SW 1271 (cell line): ENCODE measurements at places on chromosomes 3 and 15.

GRCh38 chr3:142850395-142851023 lies 38.4 kb downstream of the PCOLCE2 start:
- no peak for DNase-seq

DNA sequence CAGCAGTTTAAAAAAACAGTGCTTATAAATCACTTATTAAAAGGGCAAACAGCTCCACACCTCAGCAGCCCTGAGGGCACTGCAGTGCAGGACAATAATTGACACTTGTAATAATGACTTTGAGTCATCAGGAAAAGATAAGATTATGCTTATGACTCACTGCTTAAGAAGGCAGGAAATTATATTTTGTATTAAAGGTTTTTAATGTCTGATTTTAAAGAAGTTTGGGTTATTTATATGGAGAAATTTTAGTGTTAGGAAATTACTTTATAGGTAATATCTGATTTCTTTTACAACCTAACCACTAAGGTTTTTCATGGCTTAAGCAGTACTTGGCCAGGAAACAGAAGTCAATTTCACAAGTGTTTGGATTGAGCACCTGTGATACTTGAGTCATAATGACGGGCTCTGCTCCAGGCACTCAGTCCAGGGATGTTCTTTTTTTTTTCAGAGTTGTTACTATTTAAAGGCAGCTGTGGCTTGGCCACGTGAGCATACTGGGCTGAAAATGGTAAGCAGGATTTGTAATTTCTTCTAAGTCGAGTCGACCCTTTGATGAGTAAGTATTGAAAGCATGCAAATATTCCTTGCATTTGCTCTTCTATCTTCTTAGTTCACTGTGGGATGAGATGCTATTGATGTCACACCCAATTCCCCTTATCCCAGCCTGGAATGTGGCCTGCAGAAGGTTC lies 21.6 kb upstream of the SLC6A20 start:
- DNase-seq: no peak

DNA sequence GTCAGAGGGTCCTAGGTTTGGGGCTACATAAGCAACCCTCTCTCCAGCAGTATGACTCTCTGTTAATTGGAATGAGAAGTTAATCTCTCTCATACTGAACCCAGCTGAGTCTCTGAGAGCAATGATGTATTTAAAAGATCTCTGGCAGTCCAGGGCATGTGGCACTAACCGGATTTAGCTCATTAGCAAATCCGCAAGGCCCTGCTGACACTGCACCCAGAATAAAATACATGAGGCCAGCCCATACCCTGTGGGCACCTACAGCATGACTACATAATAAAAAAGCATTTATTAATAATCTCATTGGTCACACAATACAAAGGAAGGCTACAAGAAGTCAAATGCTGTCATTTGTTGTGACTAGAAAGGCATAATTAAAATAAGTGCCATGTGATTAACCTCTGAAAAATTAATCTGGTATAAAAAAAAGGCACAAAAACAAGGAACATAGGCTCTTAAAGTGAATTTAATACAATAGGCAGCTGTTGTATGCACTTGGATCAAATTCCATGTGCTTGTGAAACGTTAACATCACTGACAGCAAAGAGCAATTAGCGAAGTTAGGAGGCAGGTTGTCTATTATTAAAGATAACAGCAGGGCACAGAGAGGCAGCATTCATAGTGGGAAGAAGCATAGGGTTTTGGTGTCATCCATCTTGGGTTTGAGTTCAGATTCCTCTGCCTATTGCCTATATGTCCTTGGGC lies 381.2 kb downstream of the WDR72 start:
- DNase-seq: no peak

DNA sequence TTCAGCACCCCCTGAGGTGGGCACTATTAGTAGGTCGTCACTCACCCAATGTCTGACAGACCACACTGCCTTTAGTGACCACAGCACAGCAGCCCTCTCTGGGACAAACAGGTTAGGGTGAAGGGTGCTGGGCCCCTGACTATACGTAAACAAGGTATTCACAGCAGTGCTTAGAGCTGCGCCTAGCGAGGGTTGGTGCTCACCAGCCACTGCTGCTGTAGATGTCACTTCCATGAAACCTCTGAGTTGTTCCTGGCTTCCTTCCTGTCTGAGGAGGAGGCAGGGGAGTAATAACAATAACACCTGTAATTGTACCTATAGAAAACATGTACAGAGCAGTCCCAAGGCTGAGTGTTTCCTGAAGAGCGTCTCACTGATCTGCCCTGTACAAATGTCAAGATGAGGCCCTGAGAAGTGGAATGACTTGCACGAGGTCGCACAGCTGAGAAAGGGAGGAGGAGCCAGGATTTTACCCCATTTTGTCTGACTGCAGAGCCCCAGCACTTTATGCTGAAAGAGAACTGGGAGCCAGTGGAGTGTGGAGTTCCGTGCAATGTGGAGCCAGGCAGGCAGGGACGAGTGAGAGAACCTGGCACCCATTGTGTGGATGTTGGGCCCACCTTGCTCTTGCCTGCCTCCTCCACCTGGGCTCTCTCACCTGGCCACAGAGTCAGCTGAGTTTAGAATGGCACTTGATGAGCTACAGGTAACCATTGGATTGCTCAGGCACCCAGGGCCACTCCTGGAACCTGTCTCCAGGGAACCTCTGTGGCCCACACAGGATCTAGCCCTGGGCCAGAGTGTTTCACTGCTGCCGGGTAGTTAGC lies 93.8 kb downstream of the DNAJB8 start:
- DNase-seq: no peak

- no peak for DNase-seq
Observed at GRCh38 chr3:23667536-23668429, 138.0 kb upstream of the UBE2E1 start.
